ENCODE measurements at places on chromosomes 6 and 20.

GRCh38 chr20:20440481-20440880, 72.6 kb downstream of the INSM1 start:
- DNase-seq = no peak

GRCh38 chr20:24132246-24132645, 143.7 kb upstream of the GGTLC1 start:
- no peak for DNase-seq

- no peak for DNase-seq
These were observed 15.9 kb downstream of the NDUFAF5 start for GRCh38 chr20:13800728-13801134.

- DNase-seq = no peak
These were observed 68.7 kb upstream of the STMND1 start for GRCh38 chr6:17032988-17033634.

GRCh38 chr6:139732451-139732850, 358.0 kb upstream of the CITED2 start:
- DNase-seq = no peak
